ENCODE measurements at places on chromosomes 13 and 19. TPM values are rescaled to one million over a fixed set of nuclear protein-coding genes. Genes with fewer than 3 reads are reported as not detected.

DNA sequence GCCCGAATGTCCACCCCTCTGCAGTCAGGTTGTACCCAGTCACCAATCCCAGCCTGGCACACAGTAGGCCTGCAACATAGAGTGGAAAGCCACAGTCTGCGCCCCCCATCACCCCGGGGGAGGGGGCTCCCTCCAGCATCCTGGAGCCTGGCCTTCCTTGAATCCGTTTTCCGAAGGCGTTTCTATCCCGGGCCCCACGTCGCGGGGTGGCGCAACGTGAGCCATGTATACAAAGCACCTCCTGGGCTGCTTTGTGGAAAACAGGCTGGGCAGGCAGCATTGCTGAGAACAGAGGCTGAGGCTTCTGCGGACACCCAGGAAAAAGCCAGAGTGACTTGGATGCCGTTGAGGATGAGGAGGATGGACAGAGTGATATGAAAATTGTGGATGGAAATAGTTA, 103.3 kb upstream of the USP29 start:
- DNase-seq: no peak
- no peaks in the 10 kb centered on the region for H3K4me1 ChIP-seq
- peaks cover 10% of the 10 kb centered on the region for H3K36me3 ChIP-seq
- no peak overlapping the region for H3K27ac ChIP-seq
- H3K4me3 ChIP-seq: no peak overlapping the region
- no peaks in the 10 kb centered on the region for H3K27me3 ChIP-seq

GRCh38 chr13:50635504-50635903, 208.0 kb downstream of the DLEU7 start:
- H3K27ac ChIP-seq: no peak overlapping the region
- no peaks in the 10 kb centered on the region for H3K4me1 ChIP-seq
- DNase-seq: no peak
- no peaks in the 10 kb centered on the region for H3K27me3 ChIP-seq

- DNase-seq: no peak
- no peak within 1 kb of the TSS for H3K4me3 ChIP-seq
- H3K36me3 ChIP-seq: no peaks in the 10 kb centered on the region
- peaks cover 21% of the 10 kb centered on the region for H3K27me3 ChIP-seq
- no peak within 1 kb of the TSS for H3K27ac ChIP-seq
Measured at GRCh38 chr19:41218615-41219507, at the start of gene AXL. AXL (plus strand) TSS chr19:41219223; CDS start chr19:41219393, 170 bp downstream.

Gene LILRA6
- total RNA-seq: not detected

All from activated naive CD4-positive, alpha-beta T cell treated with anti-CD3 and anti-CD28 coated beads for 36 hours (primary cell).